ENCODE measurements at places on chromosomes 5 and 9.

DNA sequence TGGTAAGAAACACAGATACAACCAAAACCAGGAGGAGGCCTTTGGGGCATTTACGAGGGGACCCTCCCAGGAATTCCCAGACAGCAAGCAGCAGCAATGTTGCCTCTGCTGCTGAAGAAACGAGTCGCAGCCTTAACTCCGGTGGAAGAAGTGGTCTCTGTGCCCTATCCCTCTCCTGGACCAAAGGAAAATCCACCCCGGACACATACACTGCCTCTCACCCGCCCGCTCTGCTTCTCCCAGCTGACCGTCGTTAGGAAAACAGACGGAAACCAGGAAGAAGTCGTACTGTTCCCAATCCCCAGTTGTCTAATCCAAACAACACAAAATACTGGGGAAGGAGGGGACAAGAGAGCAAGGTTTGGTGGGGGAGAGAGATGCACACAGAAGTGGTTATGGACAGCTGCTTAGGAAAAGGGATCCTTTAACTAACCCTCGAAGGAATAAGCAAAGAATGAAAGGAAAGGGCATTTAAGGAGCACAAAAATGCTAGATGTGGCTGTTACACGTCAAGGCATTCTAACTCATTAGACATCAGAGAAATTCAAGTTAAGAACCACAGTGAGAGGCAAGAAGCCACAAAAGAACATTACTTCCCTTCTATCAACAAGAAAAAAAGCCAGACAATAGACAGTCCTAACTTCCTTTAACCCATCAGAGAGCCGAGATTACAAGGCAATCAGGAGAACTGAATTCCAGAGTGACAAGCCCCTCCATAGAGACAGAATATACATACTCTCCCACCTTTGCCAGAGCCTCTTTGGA lies 71.9 kb downstream of the ACTL7B start:
- DNase-seq: peak; percentile 68

GRCh38 chr5:38709678-38710306 lies 136.0 kb upstream of the OSMR start:
- no peak for DNase-seq

DNA sequence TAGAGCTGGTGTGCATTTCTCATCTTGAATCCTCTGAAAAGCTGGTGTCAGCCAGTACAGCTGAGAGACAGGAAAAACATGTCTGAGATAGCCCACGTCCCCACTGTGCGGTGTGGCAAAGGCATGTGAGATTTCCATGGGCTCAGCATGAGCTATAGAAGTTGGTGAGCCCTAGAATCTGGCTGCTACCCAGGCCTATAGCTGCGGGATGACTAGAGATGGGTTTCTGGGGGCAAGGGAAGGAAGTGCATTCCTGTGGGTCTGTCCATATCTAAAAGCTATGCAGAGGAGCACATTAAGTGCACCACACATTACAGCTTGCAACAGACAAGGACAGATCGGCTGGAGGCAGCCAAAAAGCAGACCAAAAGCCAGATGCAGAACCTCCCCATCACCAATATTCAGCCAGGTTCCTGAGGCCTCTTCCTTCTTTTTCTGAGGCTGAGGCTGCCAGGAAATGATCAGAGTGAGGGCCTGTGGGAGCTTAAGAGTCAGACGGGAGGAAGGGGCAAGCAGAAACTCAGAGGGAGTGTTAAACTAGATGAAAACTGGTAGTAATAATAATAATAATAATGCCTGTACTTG lies 55.8 kb upstream of the RANBP3L start:
- DNase-seq: peak; percentile 83

DNA sequence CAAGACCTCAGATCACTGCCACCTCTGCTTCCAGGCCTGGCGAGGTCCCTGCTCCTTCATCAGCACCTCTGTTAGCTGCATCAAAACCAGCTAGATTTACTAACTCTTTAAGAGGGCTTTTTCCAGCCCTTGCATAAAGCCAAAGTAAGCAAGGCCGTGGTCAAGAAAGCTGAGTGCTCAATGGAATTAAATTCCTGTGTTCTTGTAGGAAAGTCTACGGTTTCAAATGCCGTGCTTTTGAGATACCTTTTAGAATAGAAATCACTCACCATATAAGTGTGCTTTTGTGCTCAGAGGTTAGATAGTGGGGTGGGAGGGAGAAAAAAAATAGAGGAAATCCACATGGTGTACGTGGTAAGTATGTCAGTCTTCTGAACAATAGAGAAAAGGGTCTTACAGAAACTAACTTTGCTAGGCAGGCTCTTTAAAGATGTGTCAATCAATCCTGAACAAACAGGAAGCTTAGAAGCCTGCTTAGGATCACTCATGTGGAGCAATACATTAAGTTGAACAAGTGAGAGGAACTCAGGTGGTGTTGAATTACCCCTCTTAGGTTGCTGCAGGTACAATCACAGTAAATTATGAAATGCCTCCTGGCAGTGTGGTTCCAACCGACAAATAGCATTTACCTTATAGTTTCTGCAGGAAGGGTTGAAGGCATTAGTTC lies 79.7 kb downstream of the SEMA6A start:
- DNase-seq: no peak

DNA sequence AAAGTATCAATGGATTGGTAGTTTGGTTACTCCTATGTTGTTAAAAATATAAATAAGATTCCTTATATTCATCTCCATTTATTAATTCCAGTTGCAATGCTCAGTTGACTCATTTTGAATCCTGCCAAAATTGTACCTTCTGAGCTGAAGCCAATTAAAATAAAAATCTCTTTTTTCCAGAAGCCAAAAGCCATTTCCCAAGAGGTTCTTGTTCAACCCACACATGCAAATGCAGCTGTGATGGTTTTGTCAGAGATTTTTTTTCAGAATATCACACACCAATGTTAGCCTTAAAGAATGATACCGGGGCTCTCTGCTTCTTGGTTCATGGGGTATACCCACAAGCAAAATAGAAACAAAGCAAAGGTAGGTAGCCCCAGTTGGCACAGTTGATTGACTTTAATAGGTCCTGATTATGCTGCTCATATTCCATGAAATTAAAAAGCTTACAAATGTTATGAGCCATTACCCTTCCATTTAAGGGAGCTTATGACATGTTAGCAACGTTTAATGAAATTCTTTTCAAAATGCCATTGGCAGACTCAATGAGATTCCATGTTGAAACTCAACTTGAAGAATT lies 208.0 kb downstream of the SGCD start:
- DNase-seq: no peak

DNA sequence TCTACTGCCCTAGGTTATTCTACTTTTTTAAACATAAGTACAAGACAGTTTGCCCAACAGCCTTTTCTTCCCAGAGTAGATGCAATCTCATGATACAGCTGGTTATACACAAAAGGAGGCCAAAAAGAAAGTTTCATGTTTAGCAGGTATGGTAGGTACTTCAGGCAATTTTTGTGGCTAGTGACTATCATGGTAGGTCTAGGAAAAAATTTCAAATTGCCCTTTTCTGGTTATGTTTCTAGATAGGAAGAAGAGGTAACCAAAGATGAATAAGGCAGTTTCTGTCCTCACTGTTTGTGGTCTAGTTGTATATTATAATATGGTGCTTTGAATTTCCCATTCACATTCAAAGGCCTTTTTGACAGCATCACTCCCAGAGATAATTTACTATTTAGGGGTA lies 19.7 kb downstream of the MEGF9 start:
- no peak for DNase-seq

GRCh38 chr5:56012281-56012963 lies 17.7 kb upstream of the IL6ST start:
- DNase-seq: peak; percentile 10

GRCh38 chr5:76524868-76525267 lies 98.3 kb downstream of the F2RL2 start:
- DNase-seq: no peak

- DNase-seq: no peak
Observed at GRCh38 chr5:36640949-36641348, 34.5 kb downstream of the SLC1A3 start.

- DNase-seq: no peak
Observed at GRCh38 chr5:15558681-15559080, 58.7 kb downstream of the FBXL7 start.

DNA sequence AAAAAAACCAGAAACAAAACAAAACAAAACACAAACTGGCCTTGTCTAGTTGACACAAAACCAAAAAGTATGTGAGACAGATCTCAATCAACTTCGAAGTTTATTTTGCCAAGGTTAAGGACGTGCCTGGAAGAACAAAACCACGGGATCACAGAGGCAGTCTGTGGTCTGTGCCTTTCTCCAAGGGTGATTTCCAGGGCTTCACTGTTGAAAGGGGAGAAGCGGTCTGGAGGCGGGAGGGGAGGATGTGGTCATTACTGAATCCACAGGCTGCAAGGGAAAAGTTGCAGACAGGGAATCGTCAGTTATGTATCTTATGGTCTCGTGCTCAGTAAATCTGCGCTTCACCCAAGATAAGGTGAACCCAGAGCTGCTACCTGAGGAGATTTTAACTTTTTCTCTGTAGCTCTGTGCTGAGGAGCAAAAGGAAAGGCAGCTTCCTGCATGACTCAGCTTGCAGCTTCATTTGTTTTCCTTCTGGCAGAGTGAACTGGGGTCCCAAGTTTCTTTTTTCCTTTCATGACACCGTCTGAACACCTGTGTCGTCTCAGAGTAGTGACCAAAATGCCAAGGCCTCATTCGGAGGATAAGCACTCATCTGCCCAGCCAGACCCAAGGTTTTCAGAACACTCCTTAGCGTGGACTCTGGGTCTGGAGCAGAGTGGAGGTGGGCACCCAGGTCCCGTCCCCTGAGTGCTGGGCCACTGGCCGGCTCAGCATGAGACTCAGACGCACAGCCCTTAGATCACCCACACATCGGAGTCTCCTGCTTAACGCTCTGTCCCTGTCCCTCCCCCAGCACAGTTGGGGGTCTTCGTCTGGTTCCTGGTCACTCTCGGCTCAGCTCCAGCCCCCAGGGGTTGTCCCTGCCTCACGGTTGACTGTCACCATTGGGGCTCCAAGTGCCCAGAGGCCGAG lies 25.9 kb downstream of the ROPN1L start:
- DNase-seq: no peak

GRCh38 chr5:117143406-117143805 lies 568.8 kb upstream of the SEMA6A start:
- no peak for DNase-seq

DNA sequence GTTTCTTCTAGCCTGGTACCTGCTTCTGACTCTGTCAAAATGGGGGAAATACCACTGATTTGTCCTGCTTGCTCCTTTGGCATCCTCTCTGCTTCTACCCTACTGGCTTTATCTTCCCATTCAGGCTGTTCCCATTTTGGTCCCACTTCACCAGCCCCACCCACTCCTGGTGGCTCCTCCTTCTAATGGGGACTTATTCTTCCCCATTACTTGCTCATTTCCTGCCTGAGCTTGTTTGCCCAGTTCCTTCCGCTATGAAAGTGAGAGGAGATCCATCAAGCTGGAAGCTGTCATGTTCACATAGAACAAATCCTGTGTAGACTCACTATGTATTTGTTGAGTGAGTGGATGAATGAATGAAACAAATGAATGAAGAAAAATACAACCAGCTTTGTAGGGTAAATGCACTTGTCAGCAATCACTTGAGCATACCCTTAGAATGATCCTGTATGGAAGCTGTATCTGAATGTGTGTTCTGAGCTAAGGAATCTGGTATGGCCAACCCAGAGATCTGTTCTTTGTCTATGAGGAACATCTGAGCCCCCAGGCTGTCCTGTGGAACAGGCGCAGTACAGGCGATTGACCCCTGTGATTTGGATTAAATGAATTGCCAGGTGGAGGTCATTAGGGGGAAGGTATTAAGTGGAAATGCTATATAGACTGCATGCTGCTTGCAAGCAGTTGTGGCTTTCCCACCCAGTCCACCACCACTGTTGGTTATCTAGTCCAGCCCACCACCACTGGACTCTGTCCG lies 89.5 kb downstream of the APBA1 start:
- no peak for DNase-seq

GRCh38 chr9:134636149-134636507 lies 5.5 kb upstream of the COL5A1 start:
- DNase-seq: no peak

DNA sequence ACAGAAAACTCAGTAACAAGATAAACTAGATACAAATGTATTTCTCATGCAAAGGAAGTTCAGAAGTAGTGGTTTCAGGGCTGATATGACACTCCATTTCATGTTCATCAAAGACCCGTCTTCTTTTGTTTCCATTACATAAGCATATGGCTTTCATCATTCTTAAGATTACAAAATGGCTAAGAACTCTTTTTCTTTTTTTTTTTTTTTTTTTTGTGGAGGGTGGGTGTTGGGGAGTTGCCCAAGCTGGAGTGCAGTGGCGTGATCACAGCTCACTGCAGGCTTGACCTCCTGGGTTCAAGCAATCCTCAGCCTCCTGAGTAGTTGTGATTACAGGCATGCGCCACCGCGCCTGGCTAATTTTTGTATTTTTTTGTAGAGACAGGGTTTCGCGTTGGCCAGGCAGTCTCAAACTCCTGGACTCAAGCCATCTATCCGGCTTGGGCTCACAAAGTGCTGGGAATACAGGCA lies 22.0 kb upstream of the PTBP3 start:
- DNase-seq: no peak

GRCh38 chr9:13491138-13491492 lies 211.6 kb upstream of the MPDZ start:
- DNase-seq: no peak

GRCh38 chr5:168936511-168936910 lies 357.3 kb upstream of the PANK3 start:
- DNase-seq: no peak

GRCh38 chr9:89023740-89024139 lies 32.5 kb downstream of the S1PR3 start:
- DNase-seq: peak; percentile 52

DNA sequence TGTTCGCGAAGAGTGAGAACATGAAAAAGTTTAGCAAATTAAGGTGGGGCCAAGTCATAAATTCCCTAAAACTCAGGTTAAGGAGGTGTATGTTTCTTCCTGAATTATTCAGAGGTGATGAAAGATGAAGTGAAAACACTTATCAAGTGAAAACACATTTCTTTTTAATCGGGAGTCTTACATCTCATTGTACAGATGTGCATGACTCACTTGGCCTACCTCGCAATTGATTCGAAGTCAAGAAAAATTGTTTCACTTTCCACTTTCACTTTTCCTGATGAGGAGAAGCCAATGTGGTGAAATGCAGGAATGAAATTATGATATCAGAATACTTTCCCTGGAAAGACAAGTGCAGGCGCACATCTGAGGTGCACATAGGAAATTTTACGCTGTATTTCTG lies 78.7 kb downstream of the SLC25A46 start:
- DNase-seq: no peak

- DNase-seq: no peak
Observed at GRCh38 chr5:164763206-164763605, 1257.8 kb downstream of the MAT2B start.

- no peak for DNase-seq
Observed at GRCh38 chr5:132674671-132675506, 1.1 kb downstream of the IL4 start.

GRCh38 chr5:179220716-179221115 lies 124.5 kb downstream of the ADAMTS2 start:
- DNase-seq: no peak

Data from Kasumi-1 (cell line).